ENCODE measurements at places on chromosomes 3 and 15. TPM values are rescaled to one million over a fixed set of nuclear protein-coding genes. Genes with fewer than 3 reads are reported as not detected.

Gene EPB42
- polyA plus RNA-seq, result not detected

Gene IL5RA
- polyA plus RNA-seq, result not detected

GRCh38 chr15:50907601-50908208 is 778 bp upstream of the AP4E1 start:
- H3K27me3 ChIP-seq, result peaks cover 24% of the 10 kb centered on the region
- peak overlapping the region; percentile 88 for H3K4me3 ChIP-seq
- peaks cover 3% of the 10 kb centered on the region for H3K36me3 ChIP-seq
- peaks cover 36% of the 10 kb centered on the region for H3K4me1 ChIP-seq

- H3K27ac ChIP-seq, result no peak overlapping the region
- no peaks in the 10 kb centered on the region for H3K27me3 ChIP-seq
- H3K36me3 ChIP-seq, result peaks cover 48% of the 10 kb centered on the region
- DNase-seq, result no peak
- H3K4me3 ChIP-seq, result no peak overlapping the region
Measured at GRCh38 chr15:30924353-30924752, 20.6 kb downstream of the FAN1 start.

Gene PYGO1
- not detected for polyA plus RNA-seq

Gene IQCF5
- polyA plus RNA-seq, result not detected

GRCh38 chr3:190303884-190304283 is 18.4 kb downstream of the CLDN1 start:
- H3K36me3 ChIP-seq, result no peaks in the 10 kb centered on the region
- peaks cover 3% of the 10 kb centered on the region for H3K27me3 ChIP-seq
- H3K4me3 ChIP-seq, result no peak overlapping the region
- H3K27ac ChIP-seq, result no peak overlapping the region
- H3K4me1 ChIP-seq, result no peaks in the 10 kb centered on the region
- no peak for DNase-seq

GRCh38 chr3:53493963-53494791 is at the start of gene CACNA1D:
Gene CACNA1D (plus strand): TSS chr3:53494611. CDS start chr3:53495167, 556 bp downstream.
- no peaks in the 10 kb centered on the region for H3K36me3 ChIP-seq
- peak within 1 kb of the TSS; percentile 67 for H3K4me3 ChIP-seq
- H3K27me3 ChIP-seq, result peaks cover 16% of the 10 kb centered on the region
- peaks cover 7% of the 10 kb centered on the region for H3K4me1 ChIP-seq

- no peaks in the 10 kb centered on the region for H3K36me3 ChIP-seq
- H3K4me3 ChIP-seq, result no peak overlapping the region
- H3K4me1 ChIP-seq, result no peaks in the 10 kb centered on the region
- no peak for DNase-seq
Measured at GRCh38 chr3:139527265-139527664, 12.3 kb downstream of the RBP1 start.

DNA sequence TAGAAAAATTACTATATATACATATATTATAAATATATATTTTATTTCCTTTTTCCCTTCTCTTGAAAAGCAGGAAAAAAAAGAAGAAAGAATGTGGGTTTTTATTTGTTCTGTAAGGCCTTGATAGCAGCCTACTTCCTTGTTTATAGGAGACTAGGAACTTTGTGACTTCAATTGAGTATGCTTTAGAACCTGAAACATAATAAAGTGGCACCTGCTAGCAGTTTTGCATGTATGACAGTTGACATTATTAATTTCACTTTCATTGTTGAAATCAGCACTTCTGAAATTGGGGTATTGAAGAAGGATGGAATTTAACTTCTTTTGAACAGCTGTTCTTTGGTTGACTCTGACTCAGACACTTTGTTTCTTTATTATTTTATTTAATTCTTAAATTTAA is 56.9 kb downstream of the GLCE start:
- no peaks in the 10 kb centered on the region for H3K36me3 ChIP-seq
- no peak overlapping the region for H3K27ac ChIP-seq
- H3K4me3 ChIP-seq, result no peak overlapping the region
- no peak for DNase-seq

Gene TM4SF18
- polyA plus RNA-seq, result not detected

Gene CYP1A1
- not detected for polyA plus RNA-seq

DNA sequence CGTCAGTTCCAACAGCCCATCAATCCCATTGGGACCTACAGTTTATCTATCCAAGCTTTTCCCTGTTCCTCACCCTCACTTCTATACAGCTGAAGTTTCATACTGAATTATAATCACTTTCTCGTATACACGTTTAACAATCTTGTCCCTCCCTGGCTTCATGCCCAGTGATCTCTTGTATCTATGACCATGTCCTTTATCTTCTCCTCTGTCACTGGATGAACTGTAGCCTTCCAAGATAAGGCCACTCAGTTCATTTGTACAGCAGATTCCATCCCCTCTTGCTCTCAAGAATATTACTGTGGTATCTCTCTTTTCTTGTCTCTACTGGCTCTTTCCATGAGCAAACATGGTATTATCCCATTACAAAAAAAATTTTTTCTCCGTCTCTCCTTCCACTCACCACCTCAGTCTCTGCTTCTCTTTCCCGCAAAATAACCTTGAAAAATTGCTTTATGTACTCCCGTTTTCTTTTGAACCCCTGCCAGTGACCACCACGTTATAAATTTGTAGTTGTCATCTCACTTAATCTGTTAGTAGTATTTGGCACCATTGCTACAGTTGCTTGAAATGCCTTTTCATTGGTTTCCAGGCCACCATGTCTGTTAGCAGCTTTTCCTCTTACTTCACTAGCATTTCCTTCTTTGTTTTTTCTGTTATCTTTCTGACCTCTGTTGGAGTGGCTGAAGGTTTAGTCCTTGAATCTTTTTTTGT is 9.4 kb downstream of the CTNNB1 start:
- H3K27me3 ChIP-seq, result peaks cover 3% of the 10 kb centered on the region
- H3K36me3 ChIP-seq, result no peaks in the 10 kb centered on the region
- H3K27ac ChIP-seq, result peak overlapping the region; percentile 18
- no peak overlapping the region for H3K4me3 ChIP-seq

- no peak overlapping the region for H3K4me3 ChIP-seq
- no peak overlapping the region for H3K27ac ChIP-seq
- H3K4me1 ChIP-seq, result no peaks in the 10 kb centered on the region
- DNase-seq, result no peak
Measured at GRCh38 chr15:39317225-39317624, 263.7 kb upstream of the THBS1 start.

DNA sequence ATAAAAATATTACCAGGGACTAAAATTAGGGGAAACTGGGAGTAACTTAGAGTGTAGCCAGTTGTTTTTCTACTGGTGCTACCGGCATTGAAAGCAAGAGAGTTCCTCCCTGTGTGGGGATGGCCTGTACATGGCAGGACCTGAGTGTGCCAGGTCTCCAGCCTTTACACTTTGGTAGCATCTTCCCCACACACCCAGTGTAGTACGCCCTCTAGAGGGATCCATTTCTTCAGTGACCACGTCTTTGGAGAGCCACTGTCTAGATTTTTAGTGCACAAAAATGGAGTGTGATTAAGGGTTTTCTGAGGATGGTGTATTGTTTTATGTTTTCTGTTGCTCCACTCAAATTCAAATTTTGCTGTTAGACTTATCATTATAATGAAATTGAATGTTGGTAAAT is 507.0 kb upstream of the TPRG1 start:
- no peak overlapping the region for H3K27ac ChIP-seq
- DNase-seq, result no peak
- peaks cover 8% of the 10 kb centered on the region for H3K36me3 ChIP-seq
- H3K4me1 ChIP-seq, result peaks cover 47% of the 10 kb centered on the region
- H3K27me3 ChIP-seq, result no peaks in the 10 kb centered on the region

- no peak for DNase-seq
- no peak overlapping the region for H3K27ac ChIP-seq
- H3K36me3 ChIP-seq, result no peaks in the 10 kb centered on the region
- H3K4me1 ChIP-seq, result no peaks in the 10 kb centered on the region
- H3K4me3 ChIP-seq, result no peak overlapping the region
- no peaks in the 10 kb centered on the region for H3K27me3 ChIP-seq
Measured at GRCh38 chr3:94529816-94530215, 467.0 kb downstream of the NSUN3 start.

DNA sequence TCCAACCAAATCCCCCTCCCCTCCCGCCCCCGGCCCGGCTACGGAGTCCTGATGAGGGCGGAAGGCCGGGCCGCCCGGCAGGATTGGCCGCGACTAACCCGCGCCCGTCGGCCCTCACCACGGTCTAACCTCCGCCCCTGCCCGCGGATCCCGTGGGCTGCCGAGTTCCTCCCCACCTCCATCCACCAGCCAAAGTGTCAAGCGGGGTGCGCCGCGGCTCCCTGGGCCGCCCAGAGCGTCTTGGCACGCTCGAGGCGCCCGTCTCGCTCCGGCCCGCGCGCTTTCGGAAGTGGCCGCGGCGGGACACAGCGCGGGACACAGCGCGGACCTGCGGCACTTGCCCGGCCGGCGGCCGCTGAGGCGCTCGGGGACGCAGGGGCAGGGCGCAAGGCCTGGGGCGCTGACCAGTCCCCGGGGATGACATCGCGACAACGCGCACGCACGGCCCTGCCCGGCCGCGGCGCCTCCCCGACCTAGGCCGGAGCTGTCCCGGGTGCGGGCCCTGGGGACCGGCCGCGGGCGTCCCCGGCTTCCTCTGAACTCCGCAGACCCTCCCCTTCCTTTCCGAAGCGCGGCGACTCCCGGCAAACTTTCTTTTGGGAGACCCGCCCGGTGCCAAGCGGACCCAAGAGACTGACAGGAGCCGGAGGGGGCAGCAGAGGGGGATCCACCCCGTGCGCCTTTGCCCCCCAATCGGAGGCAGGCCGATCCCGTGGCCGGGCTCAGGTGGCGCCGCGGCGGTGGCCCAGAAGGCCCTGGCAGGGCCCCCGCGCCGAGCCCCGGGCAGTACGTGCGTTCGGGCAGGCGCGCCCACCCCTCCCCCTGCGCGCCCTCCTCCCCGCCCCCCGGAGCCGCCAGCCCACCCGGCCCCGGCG is 112.8 kb upstream of the ICE2 start:
- H3K4me1 ChIP-seq, result peaks cover 62% of the 10 kb centered on the region
- DNase-seq, result peak; percentile 56
- peak overlapping the region; percentile 96 for H3K4me3 ChIP-seq
- H3K27me3 ChIP-seq, result peaks cover 9% of the 10 kb centered on the region
- H3K27ac ChIP-seq, result peak overlapping the region; percentile 91
- H3K36me3 ChIP-seq, result no peaks in the 10 kb centered on the region

DNA sequence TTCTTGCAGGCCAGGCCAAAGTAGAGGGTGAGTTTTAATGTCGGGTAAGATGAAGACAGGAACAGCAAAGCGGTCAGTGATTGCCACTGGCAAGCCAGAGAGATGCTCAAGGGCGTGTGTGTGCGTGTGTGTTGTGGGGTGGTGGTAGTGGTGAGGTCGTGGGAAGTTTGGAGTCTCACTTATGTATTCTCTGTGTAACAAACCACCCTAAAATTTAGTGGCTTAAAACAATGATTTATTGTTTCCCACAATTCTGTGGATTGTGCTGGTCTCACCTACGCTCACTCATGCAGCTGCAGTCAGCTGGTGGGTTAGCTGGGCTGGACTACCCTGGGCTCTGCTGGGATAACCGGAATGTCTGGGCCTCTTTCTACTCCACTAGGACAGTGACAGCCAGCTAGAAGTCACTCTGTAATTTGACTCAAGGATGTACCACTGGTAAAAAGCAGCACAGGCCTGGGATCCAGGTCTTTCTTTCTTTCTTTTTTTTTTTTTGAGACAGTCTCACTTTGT is 50.9 kb upstream of the BHLHE40 start:
- peak; percentile 48 for DNase-seq
- H3K4me1 ChIP-seq, result peaks cover 19% of the 10 kb centered on the region
- H3K4me3 ChIP-seq, result no peak overlapping the region
- peaks cover 3% of the 10 kb centered on the region for H3K27me3 ChIP-seq
- no peaks in the 10 kb centered on the region for H3K36me3 ChIP-seq

DNA sequence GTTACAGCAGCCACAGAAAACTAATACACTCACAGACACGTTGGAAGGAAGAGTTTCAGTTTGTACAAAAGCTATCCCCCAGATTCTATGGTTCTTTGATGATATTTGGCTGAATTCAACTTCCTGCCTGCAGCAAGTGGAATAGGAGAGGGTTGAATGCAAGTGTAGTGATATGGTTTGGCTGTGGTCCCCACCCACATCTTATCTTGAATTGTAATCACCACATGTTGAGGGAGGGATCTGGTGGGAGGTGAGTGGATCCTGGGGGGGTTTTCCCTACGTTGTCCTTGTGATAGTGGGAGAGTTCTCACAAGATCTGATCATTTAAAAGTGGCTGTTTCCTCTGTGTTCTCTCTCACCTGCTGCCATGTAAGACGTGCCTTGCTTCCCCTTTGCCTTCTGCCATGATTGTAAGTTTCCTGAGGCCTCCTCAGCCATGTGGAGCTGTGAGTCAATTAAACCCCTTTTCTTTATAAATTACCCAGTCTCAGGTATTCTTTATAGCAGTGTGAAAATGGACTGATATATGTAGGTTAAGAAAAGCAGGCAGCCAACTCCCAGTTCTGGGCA is 29.8 kb downstream of the NMNAT3 start:
- DNase-seq, result no peak
- H3K36me3 ChIP-seq, result no peaks in the 10 kb centered on the region
- no peak overlapping the region for H3K27ac ChIP-seq
- H3K27me3 ChIP-seq, result no peaks in the 10 kb centered on the region
- peaks cover 5% of the 10 kb centered on the region for H3K4me1 ChIP-seq

- no peaks in the 10 kb centered on the region for H3K4me1 ChIP-seq
- no peaks in the 10 kb centered on the region for H3K27me3 ChIP-seq
- no peak overlapping the region for H3K27ac ChIP-seq
- H3K4me3 ChIP-seq, result no peak overlapping the region
- no peaks in the 10 kb centered on the region for H3K36me3 ChIP-seq
- no peak for DNase-seq
Measured at GRCh38 chr3:30471066-30471465, 135.3 kb upstream of the TGFBR2 start.

Gene CYP1A2
- not detected for polyA plus RNA-seq

DNA sequence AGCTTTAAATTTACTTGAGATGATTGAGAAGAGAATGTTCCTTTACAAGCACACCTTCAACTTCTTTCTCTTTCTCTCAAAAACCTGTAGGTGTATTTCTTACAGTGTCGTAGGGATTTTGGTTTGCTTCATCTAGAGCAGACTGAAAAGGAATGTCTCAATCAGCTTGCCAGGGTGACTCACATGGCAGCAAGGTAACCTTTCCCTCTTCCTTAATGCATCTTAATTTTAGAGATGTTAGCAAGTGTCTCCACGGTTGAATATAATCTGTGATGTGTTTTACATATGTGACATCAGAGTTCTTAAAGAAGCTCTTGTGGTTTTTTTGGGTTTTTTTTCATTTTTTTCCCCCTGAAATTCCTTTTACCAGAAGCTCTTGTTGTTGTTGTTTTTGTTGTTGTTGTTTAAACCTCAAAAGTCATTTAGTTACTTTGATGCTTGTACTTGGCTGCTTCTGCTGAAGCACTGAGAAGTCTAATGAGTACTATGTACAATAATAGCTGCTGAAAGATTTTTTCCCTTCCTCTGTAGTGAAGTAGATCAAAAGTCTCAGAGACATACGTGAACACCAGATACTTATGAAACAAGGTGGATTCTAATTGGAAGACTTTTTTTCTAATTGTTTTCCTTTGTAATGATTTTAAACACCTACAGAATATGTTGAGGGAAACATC is 83.1 kb downstream of the RETNLB start:
- DNase-seq, result no peak
- no peak overlapping the region for H3K4me3 ChIP-seq
- no peak overlapping the region for H3K27ac ChIP-seq
- H3K4me1 ChIP-seq, result no peaks in the 10 kb centered on the region
- H3K27me3 ChIP-seq, result no peaks in the 10 kb centered on the region
- peaks cover 31% of the 10 kb centered on the region for H3K36me3 ChIP-seq
